Stimulated activated CD8-positive, alpha-beta memory T cell treated with anti-CD3 and anti-CD28 coated beads, Interleukin-7, amount 100 ng/mL, for 1 hour (primary cell): ENCODE measurements at places on chromosomes 16 and 17.

DNA sequence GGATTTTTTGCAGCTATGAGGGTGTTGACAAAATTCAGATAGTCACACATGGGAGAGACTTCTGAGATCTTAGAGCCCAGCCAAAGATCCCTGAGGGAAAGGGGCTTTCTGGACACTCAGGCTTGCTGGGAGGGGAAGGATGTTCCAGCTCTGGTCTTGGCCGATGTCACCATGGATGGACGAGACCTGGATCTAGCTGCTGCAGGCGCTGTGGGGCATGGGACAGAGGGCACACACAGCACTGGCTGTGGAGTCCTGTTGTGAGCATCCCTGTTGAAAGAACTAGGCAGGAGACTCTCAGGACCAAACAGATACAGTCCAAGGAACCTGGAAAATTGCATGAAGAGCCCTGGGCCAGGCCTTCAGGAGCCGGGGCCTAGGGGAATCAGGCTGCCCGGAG is 80.1 kb upstream of the SDK2 start:
- no peak for DNase-seq

DNA sequence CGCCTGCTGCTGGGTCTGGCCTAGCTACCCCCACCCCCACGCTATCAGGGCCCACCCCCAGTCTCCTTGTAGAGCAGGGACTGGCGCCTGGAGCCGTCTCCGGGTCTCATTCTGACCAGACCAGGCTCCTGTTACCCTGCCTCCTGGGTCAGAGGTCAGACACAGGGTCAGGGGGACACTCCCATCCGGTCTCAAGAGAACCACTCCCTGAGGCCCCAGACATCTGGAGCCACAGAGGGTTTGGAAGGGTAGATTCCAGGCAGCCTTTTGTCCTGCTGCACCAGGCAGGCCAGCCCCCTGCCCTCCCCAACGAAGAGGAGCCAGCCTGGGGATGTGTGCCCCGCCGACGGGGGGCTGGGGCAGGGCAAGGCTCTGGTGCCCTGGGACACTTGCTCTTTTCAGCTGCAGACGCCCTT is 944 bp upstream of the WFIKKN1 start:
- no peak for DNase-seq

DNA sequence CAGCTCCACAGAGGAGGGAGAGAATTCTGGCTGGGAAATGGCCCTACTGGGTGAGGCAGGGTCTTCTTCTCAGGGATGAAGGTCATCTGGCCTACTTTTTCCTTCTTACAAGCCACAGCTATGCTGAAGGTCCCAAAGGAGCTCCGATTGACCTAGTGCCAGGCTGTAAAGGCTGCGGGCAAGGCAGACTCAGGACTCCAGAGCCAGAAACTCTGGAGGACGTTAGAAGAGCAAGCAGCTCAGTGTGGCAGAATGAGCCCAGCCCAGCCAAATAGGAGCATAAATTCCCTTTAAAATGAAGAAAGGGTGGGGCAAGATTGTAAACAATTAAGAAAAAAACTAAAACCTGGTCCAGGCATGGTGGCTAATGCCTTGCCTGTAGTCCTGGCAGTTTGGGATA is 20.1 kb upstream of the CNOT1 start:
- no peak for DNase-seq

GRCh38 chr16:69930117-69930776 is 20.9 kb upstream of the CLEC18A start:
- DNase-seq = no peak

DNA sequence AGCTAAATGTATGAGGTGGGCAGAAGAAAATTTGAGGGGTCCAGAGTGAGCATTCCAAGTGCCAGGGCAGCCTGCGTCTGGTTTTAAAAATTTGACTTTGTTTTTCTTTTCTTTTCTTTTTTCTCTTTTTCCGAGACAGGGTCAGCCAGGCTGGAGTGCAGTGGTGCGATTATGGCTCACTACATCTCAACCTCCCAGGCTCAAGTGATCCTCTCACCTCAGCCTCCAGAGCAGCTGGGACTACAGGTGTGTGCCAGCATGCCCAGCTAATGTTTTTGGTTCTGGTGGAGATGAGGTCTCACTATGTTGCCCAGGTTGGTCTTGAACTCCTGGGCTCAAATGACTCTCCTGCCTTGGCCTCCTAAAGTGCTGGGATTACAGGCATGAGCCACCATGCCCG is 15.6 kb downstream of the SMPD3 start:
- no peak for DNase-seq

DNA sequence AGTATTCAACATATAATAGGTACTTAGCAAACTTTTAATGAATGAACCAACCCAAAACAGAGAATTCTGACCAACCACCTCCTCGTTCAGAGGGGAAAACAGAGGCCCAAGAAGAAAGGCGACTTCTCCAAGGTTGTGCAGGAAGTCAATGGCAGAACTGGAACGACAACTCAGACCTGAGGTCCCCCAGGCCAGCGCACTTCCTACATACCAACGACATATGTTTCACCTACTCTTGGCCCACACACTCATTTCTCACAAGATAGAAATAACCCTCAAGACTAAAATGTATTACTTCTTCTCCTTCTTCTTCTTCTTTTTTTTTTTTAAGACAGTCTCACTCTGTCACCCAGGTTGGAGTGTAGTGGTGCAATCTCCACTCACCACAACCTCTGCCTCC is 14.4 kb downstream of the CHCT1 start:
- DNase-seq = no peak

GRCh38 chr16:1093284-1094123 is 2.5 kb downstream of the C1QTNF8 start:
- no peak for DNase-seq

- DNase-seq = no peak
These were observed 48.7 kb downstream of the SF3B3 start for GRCh38 chr16:70572050-70572925.

DNA sequence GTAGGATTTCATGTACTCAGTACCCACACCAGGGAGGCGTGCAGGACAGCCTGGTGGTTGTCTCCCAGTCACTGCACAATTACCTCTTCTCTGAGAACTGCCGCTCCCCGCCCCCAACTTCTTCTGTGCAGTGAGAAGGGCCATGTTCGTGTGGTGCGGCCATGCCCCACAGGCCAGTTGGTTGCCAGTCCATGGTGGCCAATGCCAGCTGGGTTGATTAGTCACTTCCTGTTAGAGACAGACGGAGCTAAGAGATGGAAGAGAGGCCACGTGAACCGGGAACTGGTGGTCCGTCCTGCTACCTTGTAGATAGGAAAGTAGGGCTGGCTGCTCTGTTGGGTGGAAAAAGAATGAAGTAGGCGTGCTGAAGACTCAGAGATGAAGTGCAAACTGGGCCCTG is 206.5 kb downstream of the ABCC12 start:
- DNase-seq = no peak

DNA sequence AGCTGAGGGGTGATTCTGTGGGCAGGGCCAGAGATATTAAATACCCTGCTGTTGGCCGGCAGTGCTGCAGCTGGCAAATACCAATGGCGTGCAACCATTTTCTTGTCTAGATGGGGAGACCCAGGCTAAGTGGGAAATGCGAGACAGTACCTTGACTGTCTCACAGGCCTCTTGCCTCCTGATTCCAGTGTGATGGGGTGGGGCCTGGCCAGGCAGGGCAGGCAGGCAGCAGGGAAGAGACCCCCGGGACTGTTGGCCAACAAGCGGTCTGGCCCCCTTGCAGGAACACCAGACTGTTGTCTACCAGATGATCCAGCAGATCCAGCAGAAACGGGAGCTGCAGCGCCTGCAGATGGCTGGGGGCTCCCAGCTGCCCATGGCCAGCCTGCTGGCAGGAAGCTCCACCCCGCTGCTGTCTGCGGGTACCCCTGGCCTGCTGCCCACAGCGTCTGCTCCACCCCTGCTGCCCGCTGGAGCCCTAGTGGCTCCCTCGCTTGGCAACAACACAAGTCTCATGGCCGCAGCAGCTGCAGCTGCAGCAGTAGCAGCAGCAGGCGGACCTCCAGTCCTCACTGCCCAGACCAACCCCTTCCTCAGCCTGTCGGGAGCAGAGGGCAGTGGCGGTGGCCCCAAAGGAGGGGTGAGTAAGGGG is 5.7 kb upstream of the CISD3 start:
- no peak for DNase-seq

DNA sequence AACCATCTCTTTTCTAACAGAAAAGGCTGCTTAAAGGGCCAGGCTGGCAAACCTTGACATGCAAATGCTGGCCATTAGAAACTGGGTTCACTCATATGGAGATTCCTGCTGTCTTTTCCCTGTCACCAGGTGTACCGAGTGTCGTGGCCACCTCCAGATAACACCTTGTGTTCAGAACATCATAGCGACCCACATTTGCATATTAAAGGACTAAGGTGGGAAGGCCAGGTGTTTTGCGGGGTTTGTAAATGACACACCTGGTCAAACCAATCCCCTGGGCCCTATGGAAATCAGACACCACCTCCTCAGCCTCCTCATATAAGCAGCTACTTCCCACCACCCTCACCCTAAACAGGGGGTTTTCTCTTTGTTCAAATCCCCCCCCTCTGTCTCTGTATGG is 2.5 kb upstream of the AIPL1 start:
- no peak for DNase-seq

DNA sequence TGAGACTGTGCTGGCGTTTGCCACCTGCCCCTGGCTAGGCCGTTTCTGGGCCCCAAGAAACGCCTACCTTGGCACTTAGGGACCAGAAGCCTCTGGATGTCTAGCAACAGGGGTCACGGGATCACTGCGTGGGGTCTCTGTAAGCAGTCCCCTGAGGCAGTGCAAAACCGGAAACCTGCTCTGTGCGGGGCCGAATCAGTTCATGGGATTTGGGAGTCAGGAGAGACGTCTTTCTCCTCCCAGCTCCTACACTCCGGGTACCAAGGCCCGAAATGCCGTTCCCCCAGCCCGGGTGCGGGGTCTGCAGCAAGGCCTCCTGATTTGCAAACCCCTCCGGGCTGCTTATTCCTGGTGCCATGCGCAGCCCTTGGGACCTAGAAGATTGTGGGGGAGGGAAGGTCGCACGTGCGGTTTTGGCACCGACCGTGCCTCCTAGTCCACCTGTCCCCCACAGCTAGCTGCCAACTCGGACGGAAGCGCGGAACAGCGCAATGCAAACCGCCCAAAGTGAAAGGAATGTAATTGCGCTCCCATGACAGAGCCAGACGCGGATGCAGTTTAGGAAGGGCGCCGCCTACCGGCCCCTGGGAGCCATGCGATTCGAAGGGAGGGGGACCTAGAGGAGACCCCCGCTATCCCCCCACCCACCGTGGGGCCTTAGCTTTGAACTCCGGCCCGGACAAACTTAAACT is 6.5 kb downstream of the IRX5 start:
- DNase-seq = no peak

GRCh38 chr17:57767561-57767960 is 22.5 kb upstream of the CCDC182 start:
- no peak for DNase-seq

DNA sequence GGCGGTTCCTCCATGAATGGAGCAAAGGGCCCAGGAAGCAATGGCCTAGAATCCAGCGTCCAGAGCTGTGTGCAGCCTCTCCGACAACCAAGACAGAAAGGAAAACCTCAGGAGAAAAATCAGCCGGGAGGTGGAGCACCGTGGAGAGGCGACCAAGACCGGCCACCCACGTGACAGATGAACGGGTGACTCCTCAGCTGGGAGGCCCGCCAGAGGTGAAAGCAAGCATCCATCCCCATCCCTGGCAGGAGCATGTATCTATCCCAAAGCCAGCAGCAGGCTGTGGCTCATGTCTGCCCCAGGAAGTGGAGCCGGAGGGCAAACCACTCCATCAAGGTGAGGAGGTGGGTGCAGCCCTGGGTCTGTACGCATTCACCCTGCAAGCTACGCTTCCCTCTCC is 52.1 kb downstream of the FOXL1 start:
- no peak for DNase-seq
